Kidney epithelial cell (primary cell): ENCODE measurements at places on chromosomes 13 and 19. TPM values are rescaled to one million over a fixed set of nuclear protein-coding genes. Genes with fewer than 3 reads are reported as not detected.

Gene FBL
- total RNA-seq: 162 and 224 TPM in 2 replicates

Gene LAIR1
- total RNA-seq: 1.0 TPM in 1 of 2 replicates, not detected in the other

Gene PRX
- total RNA-seq: 2.5 and 2.7 TPM in 2 replicates

Gene TSPAN16
- total RNA-seq: not detected in 2 replicates

Gene YJEFN3
- total RNA-seq: 2.1 and 4.3 TPM in 2 replicates

Gene C19orf85
- not detected in 2 replicates for total RNA-seq

Gene MYO1F
- total RNA-seq: 0.08 and 0.21 TPM in 2 replicates

DNA sequence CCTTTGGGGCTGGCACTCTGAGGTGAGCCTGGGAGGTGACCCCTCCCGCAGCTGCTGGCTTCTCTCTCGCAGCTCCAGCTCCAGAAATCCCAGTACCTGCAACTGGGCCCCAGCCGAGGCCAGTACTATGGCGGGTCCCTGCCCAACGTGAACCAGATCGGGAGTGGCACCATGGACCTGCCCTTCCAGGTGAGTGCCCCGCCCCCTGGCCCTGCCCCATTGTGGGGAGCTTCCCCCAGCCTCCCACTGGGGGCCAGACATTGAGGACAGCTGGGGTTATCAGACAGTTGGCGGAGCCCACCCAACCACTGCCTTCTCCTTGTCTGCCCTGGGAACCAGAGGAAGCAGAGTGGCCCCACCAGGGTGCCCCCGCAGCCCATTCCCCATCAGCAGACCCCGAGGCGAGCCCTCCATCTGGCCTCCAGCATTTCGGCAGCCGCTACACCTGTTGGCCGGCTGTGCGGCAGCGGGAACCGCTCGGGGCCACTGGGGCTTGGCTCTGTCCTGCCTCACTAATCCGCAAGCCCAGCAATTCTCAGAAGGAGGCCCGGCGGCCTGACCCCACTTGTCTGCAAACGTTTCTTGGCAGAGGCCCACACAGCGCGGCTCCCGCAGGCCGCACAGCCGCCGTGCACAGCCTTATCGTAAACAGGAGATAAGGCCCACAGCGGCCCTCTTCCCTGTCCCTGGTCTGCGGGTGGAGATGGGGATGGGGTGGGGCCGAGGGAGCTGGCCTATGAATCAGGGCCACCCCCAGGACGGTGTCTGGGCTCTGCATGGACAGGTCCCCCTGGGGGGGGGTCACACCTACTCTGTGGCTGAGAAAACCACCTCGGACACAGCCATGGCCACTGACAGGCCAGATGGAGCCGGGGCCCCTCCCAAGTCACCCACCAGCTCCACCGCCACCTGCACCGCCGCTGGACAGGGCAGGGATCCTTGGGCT is 48.0 kb downstream of the COMP start:
- DNase-seq: no peak

GRCh38 chr13:110648848-110649421 is 33.6 kb downstream of the NAXD start:
- DNase-seq: no peak

DNA sequence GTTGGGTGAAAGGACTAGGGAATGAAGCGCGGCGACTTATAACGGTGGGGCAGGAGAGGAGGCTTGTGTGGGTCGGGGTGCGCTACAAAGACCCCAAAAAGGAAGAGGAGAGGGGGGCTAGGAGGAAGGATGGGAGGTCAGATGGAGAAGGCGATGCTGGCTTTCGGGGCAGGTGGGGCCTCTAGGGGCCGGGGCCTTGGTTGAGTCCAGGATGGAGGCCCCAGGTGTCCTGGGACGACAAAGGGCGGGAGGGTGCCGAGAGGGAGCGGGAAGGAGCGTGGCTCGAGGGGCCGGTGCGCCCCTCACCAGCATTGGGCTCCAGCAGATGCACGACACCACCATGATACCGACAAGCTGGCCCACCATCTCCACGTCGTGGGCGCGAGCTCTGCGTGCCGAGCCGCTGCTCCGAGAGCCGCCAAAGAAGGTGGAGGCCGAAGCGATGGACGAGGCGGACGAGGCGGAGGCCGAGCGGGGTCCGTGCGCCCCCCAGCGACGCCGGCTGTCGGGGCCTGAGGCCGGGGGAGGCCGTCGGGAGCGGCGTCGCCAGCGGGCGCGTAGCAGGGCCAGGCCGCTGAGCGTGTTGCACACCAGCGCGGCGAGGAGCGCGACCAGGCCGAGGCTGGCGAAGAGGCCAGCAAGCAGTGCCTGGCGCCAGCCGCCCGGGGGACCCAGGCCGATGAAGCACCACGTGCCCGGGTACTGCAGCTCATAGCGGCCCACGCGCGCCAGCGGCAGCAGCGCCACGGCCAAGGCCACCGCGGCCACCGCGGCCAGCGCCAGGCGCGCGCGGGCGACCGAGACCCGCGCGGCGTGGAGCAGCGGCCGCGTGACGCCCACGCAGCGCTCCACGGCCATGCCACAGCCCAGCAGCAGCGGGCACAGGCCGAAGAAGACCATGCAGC is 1.8 kb downstream of the PTGER1 start:
- no peak for DNase-seq

DNA sequence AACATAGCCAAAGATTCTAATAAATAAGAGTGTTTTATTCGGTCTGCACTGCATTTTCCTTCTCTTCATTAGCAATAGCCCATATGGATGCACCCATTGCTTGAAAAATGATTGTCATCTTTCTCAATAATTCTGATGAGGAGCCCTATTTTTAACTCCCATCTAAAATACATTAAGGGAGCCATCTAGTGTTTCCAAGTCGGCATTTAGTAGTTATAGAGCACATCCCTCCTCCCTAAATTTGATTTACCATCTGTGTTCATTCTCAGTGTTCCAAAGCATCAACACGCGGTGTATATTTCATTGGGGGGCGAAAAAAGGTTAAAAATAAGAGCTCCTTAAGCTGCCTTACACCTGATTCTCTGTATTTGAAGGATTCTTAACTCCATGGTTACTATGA is 119.2 kb upstream of the IPO5 start:
- DNase-seq: no peak

DNA sequence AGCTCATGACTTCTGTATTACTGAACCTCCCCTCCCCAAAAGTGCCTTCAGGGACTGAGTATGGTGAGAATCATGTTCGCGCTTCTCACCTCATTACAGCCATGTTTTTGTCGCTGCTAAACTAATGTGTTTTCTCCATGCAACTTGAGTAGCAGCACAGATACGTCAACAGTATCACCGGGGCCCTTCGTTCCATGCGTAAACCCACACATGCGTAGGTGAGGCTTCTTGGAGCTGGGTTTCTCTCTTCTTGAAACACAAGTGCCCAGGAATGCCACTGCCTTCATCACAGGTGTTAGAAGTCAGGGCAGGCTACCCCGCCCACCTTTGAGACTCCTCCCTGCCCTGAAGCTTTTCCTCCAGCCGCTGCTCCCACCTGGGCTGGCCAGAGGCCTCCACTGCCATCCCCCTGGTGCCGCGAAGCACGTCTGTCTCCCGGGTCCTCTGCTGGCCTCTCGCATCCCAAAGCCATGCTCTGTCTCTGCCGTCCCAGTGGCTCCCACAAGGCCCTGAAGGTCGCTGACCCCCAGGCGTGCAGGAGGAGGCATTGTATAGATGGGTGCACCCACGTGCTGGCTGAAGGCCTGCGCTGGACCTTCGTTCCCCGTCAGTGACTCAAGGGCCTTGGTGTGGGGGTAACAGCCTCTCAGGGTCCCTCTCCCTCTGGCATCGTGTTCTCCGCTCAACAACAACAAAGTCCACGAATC is 135.3 kb upstream of the MCF2L start:
- no peak for DNase-seq

DNA sequence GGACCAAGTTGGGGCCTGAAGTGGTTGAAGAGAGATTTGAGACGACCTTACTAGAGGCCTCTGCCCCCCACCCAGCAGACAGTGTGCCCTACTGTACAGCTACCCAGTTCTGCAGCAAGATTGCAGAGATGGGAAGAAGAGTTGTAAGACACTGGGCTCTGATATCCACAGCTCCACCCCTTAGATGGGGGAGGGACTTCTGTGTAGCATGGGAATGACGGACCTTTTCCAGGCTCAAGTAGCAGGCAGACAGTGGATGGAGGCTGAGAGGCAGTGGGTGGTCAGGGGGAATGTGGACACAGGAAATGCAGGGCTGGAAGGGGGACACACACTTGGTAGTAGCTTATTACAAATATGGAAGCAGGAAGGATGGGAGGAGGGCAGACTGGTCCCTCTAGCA is 13.0 kb downstream of the LRFN3 start:
- DNase-seq: no peak

- no peak for DNase-seq
Observed at GRCh38 chr19:54196536-54196935, 4.1 kb upstream of the RPS9 start.

- no peak for DNase-seq
Observed at GRCh38 chr13:30759748-30760147, 24.4 kb downstream of the ALOX5AP start.

DNA sequence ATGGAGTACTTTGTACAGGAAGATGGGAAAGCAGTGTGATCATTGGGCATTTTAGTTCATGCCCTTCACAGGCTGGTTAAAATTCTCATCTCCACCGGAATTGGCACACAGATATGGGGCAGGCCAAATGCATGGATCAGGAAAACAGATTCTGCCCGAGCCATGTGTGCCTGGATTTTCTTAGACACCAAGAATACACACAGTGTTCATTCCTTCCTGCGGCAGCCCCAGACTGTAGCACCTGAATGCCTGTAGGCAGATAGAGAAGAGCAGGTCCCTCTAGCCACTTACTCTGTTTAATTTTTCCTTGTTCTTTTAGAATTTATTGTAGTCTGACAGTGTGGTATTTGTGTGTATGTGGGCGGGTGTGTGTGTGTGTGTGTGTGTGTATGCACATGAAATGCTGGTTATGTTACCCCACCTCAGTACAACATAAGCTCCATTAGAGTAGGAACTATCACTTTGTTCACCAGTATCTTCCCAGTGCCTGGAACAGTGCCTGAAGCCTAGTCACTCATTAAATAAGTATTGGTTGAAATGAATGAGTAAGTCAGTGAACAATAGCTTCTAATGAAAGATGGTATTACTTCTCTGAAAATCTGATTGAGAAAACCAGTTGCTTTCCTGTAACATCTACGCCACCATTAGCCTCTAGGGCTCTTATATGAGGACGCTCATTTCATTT is 41.7 kb downstream of the FRY start:
- no peak for DNase-seq

DNA sequence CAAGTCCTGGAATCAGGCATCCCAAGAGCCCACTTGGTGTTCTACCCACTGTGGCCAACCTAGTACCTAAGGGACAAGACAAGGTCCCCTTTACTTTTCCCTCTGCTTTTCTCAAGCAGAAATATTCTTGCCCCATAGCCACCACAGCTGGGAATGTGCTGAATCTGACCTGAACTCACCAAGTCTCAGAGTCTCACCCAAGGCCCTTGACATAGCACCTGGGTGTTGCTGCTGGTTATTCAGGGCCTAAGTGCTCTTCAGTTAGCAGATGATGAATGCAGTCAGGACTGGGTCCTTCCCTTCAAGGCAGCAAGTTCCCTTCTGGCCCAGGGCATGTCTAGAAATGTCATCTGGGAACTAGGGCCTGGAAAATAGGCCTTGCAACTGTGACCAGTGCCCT is 201.8 kb upstream of the SERP2 start:
- no peak for DNase-seq

DNA sequence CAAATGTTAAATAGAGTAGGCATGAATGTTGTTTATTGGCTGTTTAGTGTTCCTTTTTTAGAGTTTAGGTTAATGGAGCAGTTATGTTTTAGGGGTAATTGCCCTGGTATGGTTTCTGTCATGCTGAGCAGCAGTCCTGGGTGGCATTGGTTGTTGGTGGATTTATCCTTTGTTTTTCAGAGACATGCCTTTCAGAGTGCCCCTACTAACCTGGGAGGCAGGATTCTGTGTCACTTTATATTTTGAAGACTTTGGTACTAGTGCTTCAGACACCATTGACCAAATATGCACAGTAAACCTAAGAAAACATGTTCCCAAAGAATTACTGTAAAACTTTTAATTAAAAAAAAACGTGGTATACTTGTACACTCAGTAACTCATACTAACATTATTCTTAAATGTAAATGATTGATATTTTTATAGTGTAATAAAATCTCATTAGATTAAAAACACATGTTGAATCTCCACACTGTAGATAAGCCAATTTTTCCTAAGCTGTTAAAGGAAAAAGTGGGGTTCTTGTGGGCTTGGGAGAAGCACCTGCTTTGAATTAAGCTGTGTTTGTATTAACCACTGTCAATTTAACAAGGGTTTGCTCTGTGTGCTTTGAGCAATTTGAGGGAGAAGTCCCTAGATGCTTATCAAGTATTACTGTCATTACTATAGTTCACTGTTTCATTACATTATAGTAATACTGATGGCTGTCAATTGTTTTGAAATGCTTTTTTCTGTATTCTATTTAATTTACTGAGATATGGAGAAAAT is 133.2 kb downstream of the LMO7 start:
- no peak for DNase-seq

DNA sequence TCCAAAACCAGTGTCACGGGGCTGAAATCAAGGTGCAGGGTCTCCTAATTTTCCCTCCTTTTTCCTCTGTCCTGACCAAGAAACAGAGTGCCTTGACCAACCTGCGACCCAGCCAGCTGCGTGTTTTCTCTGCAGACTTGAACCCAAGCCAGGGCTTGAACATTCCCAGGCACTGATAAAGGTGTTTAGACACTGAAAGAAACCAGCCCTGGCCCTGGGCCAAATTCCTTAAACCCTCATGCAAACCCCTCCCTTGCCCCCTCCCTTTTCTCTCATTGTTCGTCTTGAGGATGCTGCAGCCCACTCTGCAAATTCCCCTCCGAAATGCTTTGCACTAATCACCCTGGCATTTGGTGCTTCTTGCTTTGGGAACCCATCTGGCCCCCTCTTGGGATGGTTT is 9.5 kb upstream of the FFAR2 start:
- DNase-seq: no peak

- no peak for DNase-seq
Observed at GRCh38 chr13:45302507-45302906, 38.5 kb downstream of the TPT1 start.

DNA sequence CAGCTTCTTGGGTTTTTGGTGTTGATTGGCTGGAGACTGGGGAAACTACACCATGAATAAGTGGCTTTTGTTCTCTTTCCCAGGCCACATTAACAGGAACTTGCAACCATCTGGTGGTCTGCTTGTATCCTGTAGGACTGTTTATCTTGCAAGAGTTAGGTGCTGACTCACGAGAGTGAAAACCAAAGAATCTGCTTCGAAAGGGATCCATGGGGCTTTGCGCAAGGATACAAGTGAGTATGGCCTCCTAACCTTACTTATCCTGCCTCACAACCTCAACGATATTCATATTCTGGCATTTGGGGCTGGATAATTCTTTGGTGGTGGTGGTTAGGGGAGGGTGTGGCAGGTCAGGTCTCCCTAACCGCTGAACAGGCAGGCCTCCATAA is 4.7 kb upstream of the SIGLECL1 start:
- DNase-seq: peak; percentile 62

- DNase-seq: no peak
Observed at GRCh38 chr19:46173886-46174480, 25.9 kb downstream of the IGFL2 start.
